A172 (cell line): ENCODE measurements at places on chromosomes 5 and 9. TPM values are rescaled to one million over a fixed set of nuclear protein-coding genes. Genes with fewer than 3 reads are reported as not detected.

The EGFLAM gene
- 0.07 TPM in 1 of 2 replicates, not detected in the other for total RNA-seq

The IFNK gene
- total RNA-seq = not detected in 2 replicates

The GMCL2 gene
- total RNA-seq = not detected in 2 replicates

The GLRA1 gene
- total RNA-seq = not detected in 2 replicates

The PCDHB1 gene
- total RNA-seq = not detected in 2 replicates

The OGN gene
- not detected in 2 replicates for total RNA-seq

The BTNL3 gene
- not detected in 2 replicates for total RNA-seq

The SNX18 gene
- 12.4 and 14.7 TPM in 2 replicates for total RNA-seq

The SPATA31D4 gene
- not detected in 2 replicates for total RNA-seq

The AP3B1 gene
- total RNA-seq = 59.6 and 70.5 TPM in 2 replicates

The C5orf34 gene
- total RNA-seq = 13.0 and 18.8 TPM in 2 replicates

- no peak for DNase-seq
Observed at GRCh38 chr5:153626836-153627235, 136.4 kb downstream of the GRIA1 start.

DNA sequence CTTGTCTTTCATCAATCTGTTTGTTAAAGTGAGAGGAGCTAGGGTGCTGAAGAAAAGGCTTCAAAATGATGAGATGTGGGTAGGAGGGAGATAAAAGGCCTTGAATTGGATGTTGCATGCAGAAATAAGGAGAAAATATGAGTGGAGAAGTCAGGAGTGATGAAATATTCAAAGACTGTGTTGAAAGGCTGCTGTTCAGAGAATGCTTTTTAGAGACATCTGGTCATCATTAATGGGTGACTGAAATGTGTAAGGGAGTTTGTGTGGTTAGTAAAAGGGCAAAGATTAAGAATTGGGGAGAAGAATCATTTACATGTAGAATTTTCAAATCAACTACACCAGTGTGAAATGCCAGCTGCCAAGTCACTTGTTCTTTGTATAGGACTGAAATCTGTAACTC lies 383.9 kb downstream of the MAT2B start:
- no peak for DNase-seq

DNA sequence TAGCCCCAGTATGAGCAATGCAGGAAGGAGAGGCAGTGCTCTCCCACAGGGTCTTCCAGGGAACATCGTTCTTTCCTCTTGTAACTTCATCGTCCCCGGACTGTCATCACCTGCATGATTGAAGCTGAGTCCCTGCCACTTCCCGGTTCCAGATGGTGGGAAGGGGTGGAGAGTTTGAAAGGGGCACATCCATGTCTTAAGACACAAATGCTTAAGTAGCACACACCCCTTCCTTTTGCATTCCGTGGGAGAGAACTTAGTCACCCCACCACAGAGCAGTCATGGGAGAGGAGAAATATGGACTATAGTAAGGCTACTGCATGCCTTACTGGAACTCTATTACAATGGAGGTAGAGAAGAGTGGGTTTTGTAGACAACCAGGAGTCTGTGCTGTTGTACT lies 165.3 kb upstream of the GAS1 start:
- no peak for DNase-seq

DNA sequence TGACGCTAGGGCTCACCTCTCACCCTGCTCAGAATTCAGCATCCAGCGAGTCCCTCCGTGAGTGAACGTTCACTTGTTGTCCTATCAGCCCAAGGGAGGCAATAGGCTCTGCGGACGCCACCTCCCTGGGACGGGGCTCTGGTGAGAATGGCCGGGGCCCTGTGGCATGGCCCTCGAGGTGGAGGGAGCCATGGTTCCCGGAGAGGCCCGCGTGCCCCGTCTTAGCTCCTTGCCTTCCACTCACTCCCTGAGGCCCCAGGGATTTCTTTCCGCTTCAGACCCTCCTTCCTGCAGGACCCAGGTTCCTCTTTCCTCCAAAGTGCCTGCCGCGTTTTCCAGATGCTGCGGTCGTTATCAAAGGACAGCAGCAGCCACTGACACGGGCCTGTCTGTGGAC lies 21.5 kb downstream of the EXOC3 start:
- DNase-seq = no peak

GRCh38 chr9:68651280-68651893 lies 53.7 kb upstream of the PIP5K1B start:
- no peak for DNase-seq

DNA sequence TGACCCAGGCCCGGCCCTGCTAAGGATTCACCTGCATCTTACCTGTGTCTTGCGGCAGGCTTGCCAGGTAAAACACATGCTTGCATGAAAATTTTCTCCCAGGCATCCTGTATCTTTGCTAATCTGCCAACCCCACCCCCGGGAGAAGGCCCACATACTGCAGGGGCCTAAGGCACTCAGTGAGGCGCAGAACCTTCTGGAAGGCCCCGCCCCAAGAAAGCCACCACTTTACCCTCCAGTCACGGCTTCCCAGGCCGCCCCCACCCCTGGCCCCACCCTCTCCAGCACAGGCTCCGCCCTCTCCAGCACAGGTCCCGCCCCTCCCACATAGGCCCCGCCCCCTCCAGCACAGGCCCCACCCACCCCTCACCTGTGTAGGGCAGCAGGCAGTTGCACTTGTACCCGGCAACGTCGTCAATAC lies 29.8 kb upstream of the SEC16A start:
- DNase-seq = no peak

GRCh38 chr9:19451240-19452087 lies 42.7 kb downstream of the ACER2 start:
- no peak for DNase-seq

DNA sequence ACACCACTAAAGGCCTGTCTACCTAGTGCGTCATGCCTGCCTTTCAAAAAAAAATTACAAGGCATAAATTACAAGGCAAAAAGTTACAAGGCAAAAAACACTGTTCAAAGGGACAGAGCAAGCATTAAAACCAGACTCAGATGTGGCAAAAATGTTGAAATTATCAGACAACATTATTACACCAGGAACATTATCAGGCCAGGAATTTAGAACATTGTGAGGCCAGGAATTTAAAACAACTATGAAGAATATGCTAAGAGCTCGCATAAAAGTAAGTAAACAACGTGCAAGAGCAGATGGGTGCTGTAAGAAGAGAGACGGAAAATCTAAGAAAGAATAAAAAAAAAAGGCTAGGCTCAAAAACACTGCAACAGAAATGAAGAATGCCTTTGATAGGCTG lies 18.2 kb upstream of the MLANA start:
- DNase-seq = no peak

DNA sequence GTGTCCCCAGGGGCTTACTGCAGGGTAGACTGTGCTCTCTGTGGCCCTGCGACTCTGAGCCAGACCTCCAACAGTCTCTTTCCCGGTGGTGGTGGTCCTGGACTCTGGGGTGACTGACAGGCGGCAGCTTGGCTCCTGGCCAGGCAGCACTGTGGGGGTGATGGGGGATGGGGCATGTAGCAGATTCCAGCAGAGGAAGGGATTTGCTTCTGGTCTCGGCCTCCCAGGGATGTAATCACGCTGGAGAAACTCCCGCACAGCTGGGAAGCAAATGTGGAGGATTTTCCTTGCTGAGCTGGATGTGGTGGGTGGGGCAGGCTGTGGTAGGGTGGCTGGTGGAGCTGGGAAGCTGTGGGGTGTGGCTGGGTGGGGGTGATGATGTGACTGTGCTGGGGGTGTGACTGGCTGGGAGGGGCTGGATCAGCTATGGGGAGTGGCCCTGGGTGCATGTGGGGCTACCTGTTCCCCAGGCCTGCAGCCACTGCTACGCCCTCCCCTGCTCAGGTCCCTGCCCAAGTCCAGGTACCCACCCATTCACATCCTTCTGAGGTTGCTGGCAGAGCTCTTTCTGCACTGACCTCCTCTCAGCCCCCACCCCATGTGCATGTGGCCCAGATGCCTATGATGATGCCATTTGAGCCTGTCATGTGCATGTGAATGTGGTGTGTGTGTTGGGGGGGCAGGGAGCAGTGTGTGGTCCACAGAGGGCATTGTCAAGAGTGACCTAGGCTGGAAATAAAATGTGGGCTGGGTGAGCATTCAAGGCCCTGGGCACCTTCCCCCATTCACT lies 3.8 kb downstream of the NDST1 start:
- peak; percentile 92 for DNase-seq

DNA sequence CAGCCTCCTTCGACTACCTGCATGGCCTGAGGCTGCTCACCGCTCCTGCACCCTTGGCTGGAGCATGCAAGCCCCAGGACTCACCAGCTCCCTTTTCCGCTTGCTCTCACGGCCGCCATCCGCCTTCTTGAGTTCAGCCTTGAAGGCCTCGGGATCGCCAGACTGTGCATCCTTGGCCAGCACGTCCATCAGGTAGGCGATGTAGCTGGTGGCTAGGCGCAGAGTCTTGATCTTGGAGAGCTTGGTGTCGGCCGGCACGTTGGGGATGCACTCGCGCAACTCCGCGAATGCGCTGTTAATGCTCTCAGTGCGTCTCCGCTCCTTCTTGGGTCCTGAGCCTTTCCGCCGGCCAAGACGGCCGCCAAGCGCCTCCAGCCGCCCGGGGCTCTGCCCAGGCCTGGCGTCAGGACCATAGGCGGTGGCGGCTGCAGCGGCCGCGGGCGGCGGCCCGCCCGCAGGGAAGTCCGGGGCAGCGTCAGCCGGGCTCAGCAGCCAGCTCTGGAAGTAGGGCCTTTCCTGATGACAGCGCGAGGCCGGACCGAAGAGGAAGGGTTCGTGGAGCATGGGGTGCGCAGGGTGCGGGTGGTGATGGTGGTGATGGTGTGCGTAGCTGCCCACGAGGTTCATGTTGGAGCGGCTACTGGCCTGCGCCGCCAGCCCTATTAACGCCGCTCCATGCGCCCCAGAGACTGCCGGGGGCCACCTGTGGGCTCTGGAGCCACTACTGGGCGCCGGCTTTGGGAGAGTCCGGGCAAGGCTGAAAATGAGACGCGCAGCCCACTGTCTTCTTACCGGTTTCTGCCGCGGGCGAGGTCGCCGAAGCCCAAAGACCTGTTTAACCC lies 424 bp downstream of the HAND1 start:
- DNase-seq = no peak

- DNase-seq = no peak
Observed at GRCh38 chr9:133892193-133892920, 99.8 kb downstream of the VAV2 start.

DNA sequence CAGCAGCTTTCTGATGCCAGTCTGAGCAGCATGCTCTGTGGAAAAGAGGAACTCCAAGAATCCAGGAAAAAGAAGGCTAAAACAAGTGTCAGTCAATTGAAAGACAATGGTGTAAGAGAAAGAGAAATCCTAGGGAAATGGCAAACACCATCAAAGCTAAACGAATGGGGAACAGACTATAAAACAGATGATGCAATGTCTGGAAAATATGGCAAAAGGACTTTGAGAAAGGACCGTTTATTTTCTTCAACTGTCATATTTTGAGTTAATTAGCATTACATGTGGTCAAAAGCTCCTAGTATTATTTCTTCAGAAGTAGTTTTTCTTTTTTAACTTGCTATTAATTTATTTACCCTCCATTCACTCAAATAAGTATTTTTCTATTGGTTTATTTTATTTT lies 465.2 kb downstream of the LRRC70 start:
- DNase-seq = no peak

GRCh38 chr9:34272101-34272541 lies 56.9 kb downstream of the KIF24 start:
- peak; percentile 86 for DNase-seq

DNA sequence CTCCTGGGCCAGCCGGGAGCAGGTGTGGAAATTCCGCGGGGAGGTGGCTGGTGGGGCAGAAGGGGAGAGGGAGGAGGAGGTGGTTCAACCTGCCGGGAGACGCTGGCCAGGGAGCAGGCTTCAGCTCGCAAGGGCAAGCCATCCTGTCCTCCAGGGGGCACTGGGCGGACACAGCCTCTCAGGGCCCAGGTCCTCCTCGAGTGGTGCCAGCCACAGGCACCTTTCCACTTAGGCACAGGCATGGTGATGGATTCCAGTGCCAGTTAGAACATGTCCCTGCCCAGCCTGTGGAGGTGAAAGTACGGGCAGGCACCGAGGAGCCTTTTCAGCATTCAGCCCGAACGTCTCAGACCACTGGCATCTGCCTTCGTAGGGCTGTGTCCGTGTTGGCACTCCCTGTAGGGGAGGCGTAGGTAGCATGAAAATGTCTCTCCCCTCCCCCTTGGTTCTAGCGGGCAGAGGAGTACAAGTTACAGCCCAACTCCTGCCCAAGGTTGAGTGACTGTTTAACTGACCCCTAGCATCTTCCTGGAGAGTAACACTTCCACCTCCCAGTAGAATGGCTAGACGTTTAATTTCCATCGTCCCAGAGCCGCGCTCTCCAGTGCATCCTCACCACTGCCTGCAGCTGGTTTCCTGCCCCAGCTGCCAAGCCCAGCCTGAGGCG lies 48.9 kb downstream of the DAB2IP start:
- DNase-seq = peak; percentile 40

- no peak for DNase-seq
Observed at GRCh38 chr5:33753704-33754103, 138.1 kb downstream of the ADAMTS12 start.

DNA sequence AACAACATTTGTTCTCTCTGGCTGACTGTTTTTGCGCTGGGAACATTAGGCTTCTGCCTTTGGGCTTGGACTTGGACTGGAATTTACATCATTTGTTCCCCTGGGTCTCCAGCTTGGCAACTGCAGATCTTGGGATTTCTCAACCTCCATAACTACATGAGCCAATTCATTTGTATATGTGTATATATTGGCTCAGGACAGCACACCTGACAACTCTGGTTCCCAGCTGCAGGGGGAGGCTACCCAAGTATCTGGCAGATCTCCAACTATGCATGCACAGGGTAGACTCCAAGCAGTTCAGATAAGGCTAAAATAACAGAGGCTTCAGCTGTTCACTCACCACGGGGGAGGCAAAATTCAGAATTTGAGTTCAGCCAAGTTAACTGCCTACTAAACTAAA lies 31.6 kb upstream of the F2RL1 start:
- DNase-seq = peak; percentile 65

DNA sequence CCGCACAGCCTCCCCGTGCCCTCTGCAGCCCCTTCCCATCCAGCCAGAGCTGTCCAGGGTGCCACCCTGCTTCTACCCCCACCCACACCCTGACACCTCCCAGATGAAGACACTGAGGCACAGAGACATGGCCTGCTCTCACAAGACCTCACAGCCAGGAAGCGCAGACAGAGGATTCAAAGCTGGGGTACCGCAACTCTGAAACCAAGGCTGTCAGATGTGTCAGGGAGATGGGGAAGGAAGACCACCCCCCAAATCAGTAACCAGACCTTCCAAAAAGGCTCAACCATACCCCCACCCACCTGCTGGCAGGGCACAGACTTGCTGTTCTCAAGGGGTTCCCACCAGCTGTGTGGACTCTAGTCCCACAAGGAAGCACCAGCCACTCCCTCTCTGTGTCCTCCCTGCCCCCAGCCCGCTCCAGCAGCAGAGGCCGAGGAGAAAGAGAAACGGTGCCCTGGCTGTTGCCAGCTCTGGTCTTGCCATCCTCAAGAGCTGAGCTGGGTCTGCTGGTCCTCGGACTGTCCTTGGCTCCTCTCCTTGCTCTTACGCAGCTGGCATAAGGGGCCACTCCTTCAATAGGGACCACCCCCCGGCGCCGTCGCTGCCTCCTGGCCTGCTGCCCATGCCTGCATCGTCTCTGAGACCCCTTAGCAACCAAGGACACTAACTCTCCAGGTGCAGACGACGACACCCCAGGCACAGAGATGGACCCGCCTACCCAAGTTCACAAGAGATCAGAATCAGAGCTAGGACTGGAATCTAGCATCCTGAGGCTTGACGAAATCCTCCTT lies 699 bp downstream of the AKNA start:
- no peak for DNase-seq

- DNase-seq = no peak
Observed at GRCh38 chr9:113621980-113622379, 158.5 kb downstream of the RGS3 start.
